Activated CD4-positive, alpha-beta T cell treated with anti-CD3 and anti-CD28 coated beads, Interleukin-10, Interleukin-2, amounts not matched to agents 100 ng/mL and 50 ng/mL, durations not matched to agents 16 hours and 8 hours (primary cell): ENCODE measurements at places on chromosomes 5 and 9.
A peak's percentile ranks its signal among the peaks of the same experiment; 100 is the strongest.

GRCh38 chr9:116320290-116320689 lies 166.7 kb downstream of the PAPPA start:
- no peak for DNase-seq

DNA sequence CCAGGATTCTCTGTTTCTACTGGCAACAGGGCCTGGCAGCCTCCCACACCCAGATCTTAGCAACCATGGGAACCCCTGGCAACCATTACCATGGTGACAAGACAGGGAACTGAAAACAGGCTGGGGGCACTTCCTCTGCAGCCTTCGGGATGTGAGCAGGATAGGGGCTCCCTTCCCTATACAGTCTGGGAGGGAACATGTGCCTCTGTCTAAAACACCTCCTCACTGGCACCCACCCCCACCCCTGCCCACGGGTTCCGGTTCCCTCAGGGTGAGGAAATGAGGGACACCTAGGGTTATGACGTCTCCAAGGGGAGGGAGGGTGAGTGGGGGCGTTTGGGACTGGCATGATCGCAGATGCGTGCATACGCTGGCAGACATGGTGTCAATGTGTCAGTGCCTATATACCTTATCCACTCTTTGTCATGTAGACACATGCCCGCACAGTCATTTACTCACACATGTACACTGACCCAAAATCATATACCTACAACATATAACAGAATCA lies 3.0 kb upstream of the DNAJB5 start:
- DNase-seq = peak; percentile 39

DNA sequence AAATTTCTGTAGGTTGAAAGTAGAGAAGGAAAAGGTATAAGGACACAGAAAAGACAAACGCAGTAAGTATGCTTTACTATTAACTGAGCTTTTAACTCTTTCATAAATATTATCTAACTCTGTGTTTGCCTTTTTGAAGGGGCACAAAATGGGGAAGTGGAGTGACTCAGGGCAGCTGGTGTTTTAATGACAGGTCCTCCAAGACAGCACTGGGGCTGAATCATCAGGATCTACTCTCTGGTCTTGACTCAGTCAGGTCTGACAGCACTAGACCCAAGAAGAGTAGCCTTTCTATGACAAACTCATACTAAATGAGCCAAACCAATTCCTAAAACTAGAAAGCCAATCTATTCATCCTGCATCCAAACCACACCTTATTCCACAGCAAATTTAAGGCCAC lies 102.2 kb downstream of the APTX start:
- DNase-seq = no peak

DNA sequence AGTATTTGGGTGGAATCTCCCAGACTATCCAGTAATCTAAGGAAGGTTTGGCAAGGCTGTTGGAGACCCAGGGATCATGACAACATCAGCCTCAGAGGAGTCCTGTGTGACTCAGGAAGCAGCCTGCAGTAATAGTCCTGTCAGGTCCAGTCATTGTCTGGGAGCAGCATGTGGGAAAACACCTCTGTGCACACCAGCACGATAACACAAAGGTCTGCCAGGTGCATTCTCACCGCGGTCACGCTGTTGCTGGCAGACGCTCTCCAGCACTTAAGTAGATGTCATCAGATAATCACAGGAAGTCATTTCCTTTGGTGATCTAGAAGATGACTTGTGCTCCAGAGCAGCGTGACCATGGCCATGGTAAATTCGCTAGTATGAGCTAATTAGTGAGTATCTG lies 99.2 kb upstream of the IQGAP2 start:
- peak; percentile 40 for DNase-seq

- DNase-seq = no peak
Measured at GRCh38 chr5:75281716-75282465, 45.2 kb upstream of the ANKRD31 start.

DNA sequence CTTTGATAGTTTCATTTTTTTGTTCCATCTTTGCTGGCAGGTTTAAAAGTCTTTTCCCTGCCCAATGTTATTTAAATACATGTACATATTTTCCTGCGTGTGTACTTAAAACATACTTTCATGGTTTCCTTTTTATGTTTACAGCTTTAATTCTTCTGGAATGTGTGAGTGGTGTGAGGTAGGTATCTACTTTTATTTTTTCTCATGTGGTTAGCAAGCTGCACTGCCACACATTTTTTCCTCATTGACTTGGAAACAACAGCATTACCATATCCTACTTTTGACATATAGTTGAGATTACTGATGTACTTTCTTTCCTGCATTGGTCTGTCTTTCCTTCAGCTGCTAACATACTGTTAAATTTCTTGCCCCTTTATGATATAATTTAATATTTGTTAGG lies 51.4 kb upstream of the COL15A1 start:
- DNase-seq = no peak

DNA sequence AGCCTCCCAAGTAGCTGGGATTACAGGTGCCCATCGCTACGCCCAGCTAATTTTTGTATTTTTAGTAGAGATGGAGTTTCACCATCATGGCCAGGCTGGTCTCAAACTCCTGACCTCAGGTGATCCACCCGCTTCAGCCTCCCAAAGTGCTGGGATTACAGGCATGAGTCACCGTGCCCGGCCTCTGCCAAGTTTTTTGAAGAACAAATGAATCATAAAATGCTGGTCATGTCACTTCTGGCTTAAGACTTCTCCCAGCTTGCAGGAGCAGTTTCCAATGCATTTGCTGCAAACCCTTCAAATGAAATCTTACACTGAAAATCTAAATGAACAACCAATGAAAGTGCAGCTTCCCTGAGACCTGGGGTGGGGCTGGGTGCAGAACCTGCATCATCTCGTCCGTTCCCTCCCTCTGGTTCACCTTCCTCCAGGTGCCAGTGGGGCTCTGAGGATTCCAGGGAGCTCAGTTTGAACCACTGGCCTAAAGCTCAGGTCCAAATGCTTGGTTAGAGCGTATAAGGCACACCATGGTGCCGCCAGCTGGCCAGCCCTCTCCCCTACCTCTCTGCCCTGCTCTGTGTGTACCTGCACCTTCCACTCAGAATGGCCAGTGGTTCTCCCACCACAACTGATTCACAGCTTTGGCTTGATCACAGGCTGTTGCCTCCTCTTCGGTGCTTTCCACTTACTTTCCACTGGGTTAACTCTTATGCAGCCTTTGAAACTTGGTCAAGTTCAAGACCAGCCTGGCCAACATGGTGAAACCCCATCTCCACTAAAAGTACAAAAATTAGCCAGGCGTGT lies 39.8 kb upstream of the FUBP3 start:
- DNase-seq = no peak

DNA sequence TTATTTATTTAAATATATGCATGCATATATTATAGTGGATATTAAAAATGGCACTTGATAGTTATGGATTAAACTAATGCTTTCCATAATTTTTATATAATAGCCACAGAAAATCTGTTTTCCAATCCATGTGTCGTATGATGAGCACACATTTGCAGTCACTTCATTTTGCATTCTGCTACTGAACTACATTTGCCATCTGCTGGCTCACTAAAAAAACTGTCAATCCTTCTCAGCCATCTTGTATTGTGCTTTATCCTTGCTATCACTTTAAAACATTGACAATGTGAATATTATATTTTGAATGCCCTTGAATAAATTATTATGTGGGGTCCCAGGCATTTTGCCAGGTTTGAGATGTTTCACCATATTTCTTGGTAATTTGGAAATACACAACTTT lies 586.6 kb downstream of the DNAH5 start:
- no peak for DNase-seq

DNA sequence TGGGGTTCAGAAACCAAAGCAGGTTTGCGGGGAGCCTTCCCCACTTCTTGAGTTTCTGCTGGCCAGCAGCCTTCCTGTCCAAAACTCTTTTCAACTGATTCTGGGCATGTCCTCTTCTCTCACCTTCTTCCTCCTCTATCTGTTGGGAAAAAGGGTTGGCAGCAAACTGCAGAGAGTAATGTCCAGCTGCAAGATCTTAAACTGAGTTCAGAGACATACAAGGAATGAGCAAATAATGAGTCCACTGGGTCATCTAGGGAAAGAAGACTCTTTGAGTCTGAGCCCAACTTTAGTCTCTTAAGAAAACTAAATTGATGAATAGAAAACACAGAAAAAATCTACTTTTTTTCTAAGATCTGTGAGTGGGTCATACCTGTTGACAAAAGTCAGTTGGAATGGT lies 16.5 kb downstream of the ANKDD1B start:
- DNase-seq = no peak

DNA sequence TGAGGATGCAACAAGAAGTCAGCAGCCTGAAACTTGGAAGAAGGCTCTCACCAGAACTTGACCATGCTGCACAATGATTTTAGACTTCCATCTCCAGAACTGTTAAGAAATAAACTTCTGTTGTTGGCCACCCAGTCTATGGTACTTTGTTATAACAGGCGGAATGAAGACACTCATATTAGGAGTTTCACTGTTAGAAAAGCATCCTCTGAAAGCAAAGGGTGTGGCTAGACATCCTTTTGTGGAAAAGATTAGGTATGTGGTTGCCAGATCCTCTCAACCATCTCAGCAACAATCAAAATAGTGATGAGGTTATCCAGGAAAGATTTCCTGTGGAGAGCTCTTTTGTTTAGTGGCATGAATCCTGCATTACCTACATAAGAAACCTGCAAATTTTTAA lies 20.7 kb downstream of the ITGA2 start:
- DNase-seq = peak; percentile 83

DNA sequence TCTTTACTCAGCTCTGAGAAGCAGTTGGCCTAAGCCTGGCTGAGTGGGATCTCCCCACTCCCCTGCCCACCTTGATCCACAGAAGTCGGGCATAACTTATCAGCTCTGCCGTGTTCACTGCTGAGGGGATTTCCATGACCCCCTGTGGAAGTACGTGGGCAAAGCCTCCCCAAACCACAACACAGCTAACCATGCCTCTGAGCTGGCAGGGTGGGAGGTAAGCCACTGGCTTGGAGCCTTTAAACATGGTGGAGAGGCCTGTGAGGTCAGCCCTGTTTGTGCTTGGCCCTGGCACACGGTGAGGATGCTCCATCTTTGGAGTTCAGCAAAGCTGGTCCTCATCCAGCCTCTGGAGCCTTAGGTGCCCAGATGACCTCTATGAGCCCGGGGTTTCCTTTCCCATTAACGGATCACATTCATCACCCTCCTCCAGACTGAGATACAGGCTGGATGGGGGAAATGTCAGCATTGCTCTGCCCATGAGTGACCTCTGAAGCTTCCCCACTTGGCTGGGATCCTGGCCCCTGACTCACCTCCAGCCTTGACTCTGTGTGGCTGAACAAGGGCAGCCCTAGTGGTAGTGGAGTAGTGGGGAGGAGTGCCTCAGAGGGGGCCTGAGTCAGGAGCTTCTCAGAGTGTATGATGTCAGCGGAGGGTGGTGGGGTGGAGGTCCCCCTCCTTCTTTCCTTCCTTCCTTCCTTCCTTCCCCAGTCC lies 6.2 kb downstream of the PDLIM4 start:
- DNase-seq = no peak

DNA sequence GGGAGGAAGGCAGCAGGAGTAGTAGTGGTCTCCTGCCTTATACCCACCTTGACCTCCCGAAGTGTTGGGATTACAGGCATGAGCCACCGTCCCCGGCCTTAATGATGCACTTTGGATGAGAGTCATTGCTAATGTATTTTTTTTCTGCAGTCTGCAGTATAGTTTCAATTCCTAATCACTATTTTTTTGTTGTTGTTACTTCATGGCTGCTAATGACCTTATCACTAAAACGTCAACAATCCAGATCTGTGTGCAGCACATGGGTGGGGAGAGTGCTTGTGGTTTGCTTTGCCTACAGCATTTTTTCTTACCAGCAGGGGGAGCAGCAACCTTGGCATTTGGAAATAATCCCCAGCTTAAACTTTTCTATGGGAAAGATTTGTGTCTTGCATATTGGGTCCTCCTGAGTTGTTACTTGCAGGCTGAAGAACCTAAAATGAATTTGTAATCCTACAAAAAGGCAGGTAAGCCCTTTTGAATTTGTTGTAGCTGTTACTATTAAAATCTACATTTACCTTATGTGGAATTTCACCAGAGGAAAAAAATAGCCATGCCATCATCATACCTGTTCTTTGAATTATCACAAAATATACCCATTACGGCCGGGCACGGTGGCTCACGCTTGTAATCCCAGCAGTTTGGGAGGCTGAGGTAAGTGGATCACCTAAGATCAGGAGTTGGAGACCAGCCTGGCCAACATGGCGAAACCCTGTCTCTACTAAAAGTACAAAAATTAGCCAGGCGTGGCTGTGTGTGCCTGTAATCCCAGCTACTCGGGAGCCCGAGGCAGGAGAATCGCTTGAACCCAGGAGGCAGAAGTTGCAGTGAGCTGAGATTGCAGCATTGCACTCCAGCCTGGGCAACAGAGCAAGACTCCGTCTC lies 6.3 kb upstream of the MED7 start:
- peak; percentile 89 for DNase-seq

GRCh38 chr5:117793963-117794362 lies 1194.4 kb downstream of the DTWD2 start:
- DNase-seq = no peak

- DNase-seq = no peak
Measured at GRCh38 chr5:31083364-31083763, 110.1 kb upstream of the CDH6 start.

- peak; percentile 40 for DNase-seq
Measured at GRCh38 chr9:85212887-85213286, 528.9 kb downstream of the AGTPBP1 start.

GRCh38 chr9:92707530-92707929 lies 37.6 kb upstream of the IPPK start:
- DNase-seq = no peak

- peak; percentile 98 for DNase-seq
Measured at GRCh38 chr5:392431-392988, 50.5 kb upstream of the EXOC3 start.

GRCh38 chr9:1978941-1979340 lies 36.2 kb upstream of the SMARCA2 start:
- no peak for DNase-seq

DNA sequence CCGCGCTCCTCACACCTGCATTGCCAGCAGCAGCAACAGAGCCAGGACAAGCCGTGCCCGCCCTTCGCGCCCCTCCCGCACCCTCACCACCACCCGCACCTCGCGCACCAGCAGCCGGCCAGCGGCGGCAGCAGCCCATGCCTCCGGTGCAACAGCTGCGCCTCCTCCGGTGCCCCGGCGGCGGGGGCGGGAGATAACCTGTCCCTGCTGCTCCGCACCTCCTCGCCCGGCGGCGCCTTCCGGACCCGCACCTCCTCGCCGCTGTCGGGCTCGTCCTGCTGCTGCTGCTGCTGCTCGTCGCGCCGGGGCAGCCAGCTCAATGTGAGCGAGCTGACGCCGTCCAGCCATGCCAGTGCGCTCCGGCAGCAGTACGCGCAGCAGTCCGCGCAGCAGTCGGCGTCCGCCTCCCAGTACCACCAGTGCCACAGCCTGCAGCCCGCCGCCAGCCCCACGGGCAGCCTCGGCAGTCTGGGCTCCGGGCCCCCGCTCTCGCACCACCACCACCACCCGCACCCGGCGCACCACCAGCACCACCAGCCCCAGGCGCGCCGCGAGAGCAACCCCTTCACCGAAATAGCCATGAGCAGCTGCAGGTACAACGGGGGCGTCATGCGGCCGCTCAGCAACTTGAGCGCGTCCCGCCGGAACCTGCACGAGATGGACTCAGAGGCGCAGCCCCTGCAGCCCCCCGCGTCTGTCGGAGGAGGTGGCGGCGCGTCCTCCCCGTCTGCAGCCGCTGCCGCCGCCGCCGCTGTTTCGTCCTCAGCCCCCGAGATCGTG lies 517 bp downstream of the KCNN2 start:
- peak; percentile 2 for DNase-seq
